Fibroblast of lung (primary cell): ENCODE measurements at places on chromosomes 6 and 20. TPM values are rescaled to one million over a fixed set of nuclear protein-coding genes. Genes with fewer than 3 reads are reported as not detected.

Gene MYO6
- 14.4 and 24.9 TPM in 2 replicates for total RNA-seq

Gene LY6G5C
- total RNA-seq = 0.51 and 0.83 TPM in 2 replicates

Gene CCN2
- 20.5 and 22.8 TPM in 2 replicates for total RNA-seq

Gene HS3ST5
- under 0.01 TPM in 1 of 2 replicates, not detected in the other for total RNA-seq

Gene GTSF1L
- total RNA-seq = not detected in 2 replicates

Gene C20orf202
- under 0.01 TPM in 1 of 2 replicates, not detected in the other for total RNA-seq

Gene GPX5
- total RNA-seq = not detected in 2 replicates

Gene MYCT1
- total RNA-seq = under 0.01 TPM in 1 of 2 replicates, not detected in the other

Gene CLPSL1
- total RNA-seq = not detected in 2 replicates

Gene GPLD1
- total RNA-seq = under 0.01 TPM in 2 replicates

Gene TRIM31
- not detected in 2 replicates for total RNA-seq

Gene SMLR1
- not detected in 2 replicates for total RNA-seq

Gene MRPL14
- total RNA-seq = 53.7 and 60.6 TPM in 2 replicates

Gene ADISSP
- total RNA-seq = 17.2 and 23.5 TPM in 2 replicates

Gene GJE1
- not detected in 2 replicates for total RNA-seq

Gene VSTM2L
- total RNA-seq = 1.5 and 1.7 TPM in 2 replicates

Gene MICA
- total RNA-seq = 28.5 and 85.2 TPM in 2 replicates

Gene C20orf204
- total RNA-seq = 0.26 and 0.66 TPM in 2 replicates

Gene PNLDC1
- total RNA-seq = not detected in 2 replicates

Gene PNISR
- total RNA-seq = 60.1 and 99.1 TPM in 2 replicates

Gene LRP11
- 54.7 and 89.5 TPM in 2 replicates for total RNA-seq

Gene HLA-DRA
- 0.17 and 1.0 TPM in 2 replicates for total RNA-seq

Gene HAO1
- not detected in 2 replicates for total RNA-seq

Gene MAD2L1BP
- 19.2 and 19.3 TPM in 2 replicates for total RNA-seq

Gene NCOA3
- 19.8 and 23.1 TPM in 2 replicates for total RNA-seq

Gene GSTA2
- total RNA-seq = not detected in 2 replicates

Gene SLC4A11
- 0.51 and 1.7 TPM in 2 replicates for total RNA-seq

Gene DCDC2
- under 0.01 TPM in 1 of 2 replicates, not detected in the other for total RNA-seq

Gene MAPK13
- 5.4 and 7.6 TPM in 2 replicates for total RNA-seq

Gene GLP1R
- not detected in 2 replicates for total RNA-seq

Gene POM121L2
- total RNA-seq = not detected in 2 replicates
